ENCODE measurements at places on chromosomes 2 and 18.
A peak's percentile ranks its signal among the peaks of the same experiment; 100 is the strongest.

- no peak for DNase-seq
Observed at GRCh38 chr2:182372661-182373060, 54.2 kb downstream of the PDE1A start.

- DNase-seq, result no peak
Observed at GRCh38 chr18:3836483-3837335, 386.7 kb downstream of the TGIF1 start.

DNA sequence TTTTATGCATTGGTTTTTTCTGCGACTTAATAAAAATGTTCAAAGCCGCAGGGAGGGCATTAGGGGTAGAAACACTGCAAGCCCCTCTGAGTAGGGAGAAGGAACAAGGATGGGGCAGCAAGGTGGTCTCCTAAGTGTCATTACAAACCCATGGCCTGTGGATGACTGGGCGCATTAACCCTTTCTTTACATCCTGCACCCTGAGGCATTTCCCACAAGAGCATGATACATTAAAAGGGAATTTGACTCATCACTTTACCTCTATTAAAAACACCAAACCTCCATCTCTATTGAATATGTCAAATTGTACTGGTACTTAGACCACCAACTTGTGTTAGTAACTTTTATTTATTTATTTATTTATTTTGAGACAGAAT lies 112.5 kb downstream of the VIT start:
- no peak for DNase-seq

DNA sequence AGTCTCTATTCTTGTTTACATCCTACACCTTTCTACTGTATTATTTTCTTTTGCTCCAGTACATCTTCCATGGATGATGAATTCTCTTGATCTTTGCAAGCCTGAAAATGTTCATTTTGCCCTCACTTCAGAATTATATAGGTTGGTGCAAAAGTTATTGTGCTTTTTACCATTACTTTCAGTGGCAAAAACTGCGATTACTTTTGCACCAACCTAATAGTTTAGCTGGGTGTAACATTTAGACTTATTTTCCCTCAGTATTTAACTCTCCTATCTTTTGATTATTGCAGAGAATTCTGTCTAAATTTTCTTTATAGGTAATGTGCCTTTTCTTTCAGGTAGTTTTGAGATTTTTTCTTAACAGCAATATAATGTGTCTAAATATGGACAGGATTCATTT lies 81.8 kb downstream of the SS18 start:
- no peak for DNase-seq

DNA sequence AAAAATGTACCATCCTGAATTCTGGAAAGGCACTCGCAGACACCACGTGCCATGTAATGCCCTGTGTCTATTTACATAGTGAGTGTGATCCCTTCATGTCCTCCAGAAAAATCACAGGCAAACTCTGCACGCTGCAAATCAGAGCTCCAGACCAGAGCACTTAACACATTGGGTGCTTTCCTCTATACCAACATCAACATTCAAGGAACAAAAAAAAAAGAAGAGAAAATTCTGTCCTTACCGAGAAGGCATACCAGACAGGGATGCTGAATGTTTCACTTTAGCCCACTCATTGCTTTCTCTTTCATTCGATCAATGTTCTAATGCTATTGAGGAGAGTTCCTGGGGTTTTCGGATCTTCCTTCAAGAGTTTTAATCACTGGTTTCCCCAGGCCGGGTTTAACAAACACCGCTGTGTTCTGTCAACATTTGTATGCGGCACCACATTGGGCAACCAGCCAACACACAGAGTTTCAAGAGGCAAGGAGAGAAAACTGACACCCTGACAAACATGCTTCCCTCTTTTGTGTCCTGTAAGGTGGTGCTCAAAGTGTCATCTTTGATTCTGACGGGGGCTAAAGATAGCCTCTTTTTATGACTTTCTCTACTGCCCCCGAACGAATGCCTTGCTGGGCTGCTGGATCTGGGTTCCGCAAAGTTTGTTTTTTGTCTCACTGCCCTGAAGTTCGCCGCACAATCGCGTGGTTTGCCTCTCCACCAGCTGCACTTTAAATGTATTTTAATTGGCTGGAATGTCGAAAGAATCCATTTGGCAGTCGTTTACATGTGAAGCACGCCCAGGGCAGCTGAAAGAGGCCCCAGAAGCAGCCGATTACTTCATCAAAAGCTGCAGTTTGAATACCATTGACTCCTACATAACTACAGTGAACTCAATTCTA lies 106.4 kb upstream of the NCKAP5 start:
- peak; percentile 57 for DNase-seq

- DNase-seq, result no peak
Observed at GRCh38 chr18:70221156-70221914, 15.8 kb upstream of the RTTN start.

GRCh38 chr18:76306685-76307292 lies 188.3 kb downstream of the ZNF516 start:
- DNase-seq, result no peak

GRCh38 chr2:218234521-218234920 lies 17.5 kb downstream of the ARPC2 start:
- no peak for DNase-seq

- no peak for DNase-seq
Observed at GRCh38 chr2:60499651-60500265, 53.7 kb downstream of the BCL11A start.

DNA sequence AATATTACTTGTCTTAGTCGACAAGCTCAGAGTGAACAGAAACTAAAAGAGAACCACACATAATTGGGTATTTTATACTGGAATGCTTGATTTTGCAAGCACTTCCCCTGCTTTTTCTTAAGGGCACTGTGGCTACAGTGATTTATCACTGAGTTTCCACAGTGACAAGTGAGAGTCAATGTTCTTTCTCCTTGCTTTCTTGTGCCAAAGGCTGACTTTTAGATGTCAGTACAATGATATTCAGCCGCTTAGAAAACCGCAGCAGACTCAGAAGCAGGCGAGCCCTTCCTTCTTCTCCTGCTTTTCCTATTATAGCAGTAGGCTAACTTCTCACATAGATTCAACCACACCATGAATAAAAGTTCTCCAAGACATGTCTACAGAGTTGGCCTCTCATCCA lies 1603.6 kb upstream of the NXPH2 start:
- DNase-seq, result no peak

All from AG09319 (cell line).